ENCODE measurements at places on chromosomes 1 and 21.

- no peak for DNase-seq
Observed at GRCh38 chr21:43884861-43885417, 19.9 kb downstream of the AGPAT3 start.

DNA sequence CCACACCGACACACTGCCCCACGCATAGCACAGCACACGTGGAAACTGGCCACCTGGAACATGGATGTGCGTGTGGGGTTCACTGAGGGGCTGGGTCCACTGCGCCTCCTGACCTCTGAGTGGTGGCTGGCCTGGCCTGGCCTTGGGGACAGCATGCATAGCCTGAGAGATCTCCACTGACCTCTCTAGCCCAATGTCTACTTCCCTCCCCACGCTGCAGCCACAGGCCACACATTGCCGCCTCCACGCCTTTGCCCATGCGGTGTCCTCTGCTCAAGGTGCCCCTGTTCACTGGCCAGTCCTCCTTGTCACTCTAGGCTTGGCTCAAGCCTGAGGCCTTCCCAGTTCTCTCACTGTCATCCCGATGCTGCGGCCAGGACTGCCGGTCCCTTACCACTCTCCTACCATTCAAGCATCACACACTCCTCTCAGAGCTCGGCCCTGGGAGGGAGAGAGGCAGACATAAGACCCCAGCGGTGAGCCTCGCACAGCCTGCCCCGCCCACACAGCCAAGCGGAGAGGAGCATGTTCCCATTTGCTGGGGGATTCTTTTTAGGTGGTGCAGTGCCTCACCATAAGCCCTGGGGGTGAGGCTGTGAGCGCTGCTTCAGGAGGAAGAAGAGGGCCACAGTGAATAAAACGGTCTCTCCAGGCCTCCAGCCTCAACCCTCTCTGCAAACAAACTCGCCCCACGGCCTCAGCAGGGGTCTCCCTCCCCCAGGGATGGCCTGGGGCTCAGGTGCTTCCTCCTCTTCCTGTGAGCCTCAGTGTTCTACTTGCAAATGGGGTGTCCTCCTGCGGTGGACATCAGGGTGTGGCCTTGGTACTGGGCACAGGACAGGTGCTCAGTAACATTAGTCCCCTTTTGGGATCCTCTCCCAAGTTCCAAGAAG is 80.8 kb downstream of the DMRTB1 start:
- DNase-seq = no peak

DNA sequence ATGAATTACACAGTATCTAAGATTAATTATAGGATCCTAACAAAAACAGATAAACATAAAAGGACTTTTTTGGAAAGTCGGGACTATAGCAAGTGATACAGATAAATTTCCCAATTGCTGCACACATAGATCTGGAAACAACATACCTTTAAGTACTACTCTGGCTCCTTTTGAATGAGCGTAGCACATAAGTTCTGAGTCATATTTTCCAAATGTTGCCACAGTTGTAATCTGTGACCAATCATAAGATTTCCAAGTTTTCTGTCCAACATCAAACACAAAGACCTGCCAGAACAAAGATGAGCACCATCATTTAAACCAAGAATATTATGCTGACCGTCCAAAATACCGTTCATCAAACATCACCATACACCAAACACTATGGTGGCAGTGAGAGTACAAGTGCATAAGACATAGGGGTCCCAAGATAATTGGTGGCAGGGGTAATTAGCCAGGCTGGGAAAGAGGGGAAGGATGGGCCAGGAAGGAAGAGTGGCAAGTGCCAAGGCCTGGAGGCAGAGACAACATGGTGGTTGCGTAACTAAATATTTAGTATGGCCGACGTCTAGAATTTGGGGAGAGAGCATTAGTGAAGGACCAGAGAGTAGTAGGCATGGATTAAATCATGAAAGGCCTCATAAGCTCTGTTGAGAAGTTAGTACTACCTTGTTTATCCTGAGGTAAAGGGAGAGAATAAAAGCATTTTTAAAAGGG is 3.6 kb downstream of the CTBS start:
- DNase-seq = no peak

DNA sequence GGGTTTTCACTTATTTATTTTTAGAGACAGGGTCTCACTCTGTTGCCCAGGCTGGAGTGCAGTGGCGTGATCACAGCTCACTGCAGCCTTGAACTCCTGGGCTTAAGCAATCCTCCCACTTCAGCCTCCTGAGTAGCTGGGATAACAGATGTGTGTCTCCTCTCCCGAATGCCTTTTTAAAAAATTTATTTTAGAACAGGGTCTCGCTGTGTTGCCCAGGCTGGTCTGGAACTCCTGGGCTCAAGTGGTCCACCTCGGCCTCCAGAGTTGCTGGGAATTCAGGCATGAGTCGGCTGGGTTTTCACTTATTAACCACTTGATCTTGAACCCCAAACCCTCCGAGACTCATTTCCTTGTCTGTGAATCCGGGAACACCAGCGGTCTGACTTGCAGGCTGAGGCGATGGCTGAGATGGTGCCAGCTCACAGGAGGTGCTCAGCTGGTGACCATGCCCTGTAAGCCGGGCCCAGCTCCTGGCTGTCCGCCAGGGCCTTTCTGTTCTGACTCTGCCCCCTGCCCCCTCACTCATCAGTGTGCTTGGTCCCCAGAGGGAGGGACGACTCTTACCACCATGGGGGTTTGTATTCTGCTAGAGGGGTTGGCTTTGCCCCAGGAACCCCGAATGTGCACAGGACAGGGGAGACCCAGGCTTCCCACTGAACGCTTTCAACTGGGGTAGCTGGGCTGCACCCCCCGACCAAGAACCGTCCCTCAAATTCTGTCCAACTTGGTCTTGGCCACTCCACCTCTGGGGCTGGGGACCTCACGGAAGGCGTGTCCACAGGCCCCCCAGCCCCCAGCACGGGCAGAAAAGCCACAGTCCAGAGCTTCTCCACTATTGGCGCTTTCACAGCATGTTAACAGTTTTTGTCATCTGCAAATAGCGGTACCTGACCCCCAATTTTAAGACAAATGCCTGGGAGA is 22.5 kb downstream of the MMEL1 start:
- DNase-seq = no peak

GRCh38 chr1:43068911-43069310 is 103.2 kb downstream of the EBNA1BP2 start:
- no peak for DNase-seq

- DNase-seq = no peak
Observed at GRCh38 chr1:212908971-212909370, 41.4 kb upstream of the VASH2 start.

DNA sequence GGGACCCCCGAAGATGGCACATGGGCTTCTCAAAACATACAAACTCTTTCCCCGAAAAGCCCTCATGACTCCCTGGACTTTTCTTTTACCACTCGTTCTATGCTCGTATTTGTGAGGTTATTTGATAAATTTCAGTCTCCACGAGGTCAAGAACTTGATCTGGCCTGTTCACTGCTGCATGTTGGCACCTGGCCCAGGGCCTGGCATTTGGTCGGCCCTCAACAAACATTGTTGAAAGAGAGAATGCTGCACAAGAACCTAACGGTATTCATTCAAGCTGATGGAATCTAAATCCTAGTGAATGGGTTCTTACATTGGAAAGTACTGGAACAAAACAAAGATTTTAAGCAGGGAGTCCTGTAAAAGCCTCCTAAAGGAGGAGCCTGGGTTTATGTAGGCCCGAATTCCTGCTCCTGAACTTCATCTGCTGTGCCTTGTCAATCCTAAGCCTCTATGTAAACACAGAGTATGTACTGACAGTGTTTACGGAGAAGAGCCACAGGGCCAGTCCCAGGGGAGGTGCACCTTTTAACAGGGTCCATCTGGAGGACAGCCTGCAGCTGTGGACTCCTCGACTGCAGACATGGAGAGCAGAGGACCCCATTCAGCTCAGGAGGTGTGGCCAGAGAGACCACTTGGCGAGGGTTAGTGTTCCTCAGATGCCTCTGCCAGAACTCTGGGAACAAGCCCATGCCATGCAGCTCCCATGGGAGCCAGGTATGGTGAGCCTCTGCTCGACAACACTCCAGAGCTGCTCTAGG is 46.9 kb downstream of the L1TD1 start:
- DNase-seq = no peak

GRCh38 chr1:28449904-28450303 is 55.9 kb upstream of the RCC1 start:
- peak; percentile 49 for DNase-seq

GRCh38 chr1:2871246-2871815 is 69.8 kb upstream of the TTC34 start:
- no peak for DNase-seq

- DNase-seq = peak; percentile 76
Observed at GRCh38 chr1:6205849-6206519, at the start of gene RNF207. Gene RNF207, plus strand, starts transcription at chr1:6206119. Its CDS starts 417 bp downstream, at chr1:6206536.

- no peak for DNase-seq
Observed at GRCh38 chr1:154756793-154757548, 113.1 kb downstream of the KCNN3 start.

GRCh38 chr1:175220853-175221556 is 28.4 kb upstream of the KIAA0040 start:
- no peak for DNase-seq

DNA sequence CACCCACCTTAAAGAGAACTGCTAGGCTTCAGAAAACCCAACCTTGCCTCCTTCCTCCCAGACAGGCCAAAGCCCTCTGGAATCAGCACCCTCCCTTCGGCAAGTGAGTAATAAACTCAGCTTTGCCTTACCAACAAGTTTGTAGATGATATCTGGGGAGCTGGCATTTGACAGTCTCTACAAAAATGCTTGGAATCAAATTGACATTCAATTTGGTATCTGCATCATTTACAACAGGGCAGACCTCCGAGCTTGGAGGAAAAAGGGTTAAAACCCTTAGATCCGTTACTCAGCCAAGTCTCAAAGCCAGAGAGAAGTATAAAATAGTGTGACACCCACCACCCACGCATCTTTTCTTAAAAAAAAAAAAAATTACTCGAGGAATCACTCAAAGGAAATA is 149.3 kb upstream of the EDN2 start:
- no peak for DNase-seq

GRCh38 chr1:244361764-244362473 is 89.8 kb downstream of the ADSS2 start:
- no peak for DNase-seq

GRCh38 chr1:94936861-94937620 is 10.1 kb upstream of the CNN3 start:
- DNase-seq = no peak

DNA sequence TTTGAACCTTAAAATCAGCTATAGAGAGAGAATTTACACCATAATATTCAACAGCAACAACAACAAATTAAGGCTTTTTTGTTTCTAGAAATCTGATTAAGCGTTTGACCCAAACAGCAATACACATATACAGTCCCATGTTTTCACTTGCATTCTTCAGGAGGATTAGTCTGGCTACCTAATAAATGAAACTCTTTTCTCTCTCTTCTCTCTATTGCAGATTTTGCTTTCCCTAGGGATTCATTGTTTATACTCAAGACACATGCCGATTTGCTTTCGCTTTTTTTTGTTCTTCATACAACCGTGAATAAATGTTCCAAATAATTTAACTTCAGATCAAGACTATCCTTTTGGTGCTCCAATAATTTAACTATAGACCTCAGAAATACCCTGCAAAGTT is 162.4 kb upstream of the PTBP2 start:
- DNase-seq = no peak

DNA sequence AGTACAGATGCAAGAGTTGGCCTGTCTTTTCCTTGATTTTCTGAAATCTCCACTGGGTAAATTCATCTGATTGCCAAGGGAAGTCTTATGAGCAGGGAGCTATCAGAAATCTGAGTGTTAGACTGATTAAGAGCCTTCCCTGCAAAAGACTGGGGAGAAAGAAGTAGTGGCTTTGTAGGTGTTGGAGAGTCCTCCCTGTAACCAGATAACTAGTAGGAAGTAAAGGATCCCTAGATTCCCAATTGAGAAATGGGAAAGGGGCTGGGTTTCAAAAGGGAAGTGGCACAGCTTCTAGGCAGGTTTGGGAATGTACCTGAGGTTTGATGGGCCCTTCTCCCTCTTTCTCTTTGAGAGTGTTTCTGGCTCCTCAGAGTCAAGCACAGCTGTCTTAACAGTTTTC is 2.1 kb downstream of the TLCD4 start:
- no peak for DNase-seq

DNA sequence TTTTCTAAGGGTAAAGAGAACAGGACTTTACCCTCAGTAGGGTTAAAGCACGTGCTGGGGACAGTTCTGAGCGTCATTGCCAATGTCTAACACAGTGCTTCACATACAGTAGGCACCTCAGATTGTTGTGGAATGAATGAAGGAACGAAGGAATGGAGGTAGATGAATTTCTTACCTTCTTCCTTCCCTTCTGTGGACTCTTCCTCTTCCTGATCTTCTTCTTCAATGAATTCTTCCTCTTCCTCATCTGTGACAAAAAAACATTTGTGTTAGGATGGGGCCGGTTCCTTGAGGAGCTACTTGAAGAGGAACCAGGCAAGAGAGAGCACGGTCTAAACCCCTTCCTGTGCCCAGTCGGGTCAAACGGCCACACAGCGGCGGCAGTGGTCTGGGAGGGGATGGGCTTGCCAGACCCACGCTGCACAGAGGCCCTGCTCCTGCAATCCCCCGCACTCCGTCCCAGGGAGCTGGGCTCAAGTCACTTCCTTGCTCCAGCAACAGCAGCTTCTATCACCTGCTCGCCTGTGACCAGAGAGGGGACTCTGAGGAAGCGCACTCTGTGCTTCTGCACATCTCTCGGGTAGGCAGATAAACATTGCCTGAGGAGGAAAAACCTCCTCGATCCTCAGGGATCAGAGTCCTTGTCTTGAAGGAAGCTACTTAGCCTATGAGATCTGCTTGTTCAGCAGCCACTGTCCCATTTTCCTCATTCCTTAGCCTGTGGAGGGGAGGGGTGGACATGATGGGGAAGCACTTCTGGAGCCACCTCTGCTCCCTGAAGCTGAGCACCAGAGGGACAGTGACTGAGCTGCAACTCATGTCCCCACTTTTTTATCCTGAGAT is 8.0 kb upstream of the SLC30A2 start:
- DNase-seq = no peak

DNA sequence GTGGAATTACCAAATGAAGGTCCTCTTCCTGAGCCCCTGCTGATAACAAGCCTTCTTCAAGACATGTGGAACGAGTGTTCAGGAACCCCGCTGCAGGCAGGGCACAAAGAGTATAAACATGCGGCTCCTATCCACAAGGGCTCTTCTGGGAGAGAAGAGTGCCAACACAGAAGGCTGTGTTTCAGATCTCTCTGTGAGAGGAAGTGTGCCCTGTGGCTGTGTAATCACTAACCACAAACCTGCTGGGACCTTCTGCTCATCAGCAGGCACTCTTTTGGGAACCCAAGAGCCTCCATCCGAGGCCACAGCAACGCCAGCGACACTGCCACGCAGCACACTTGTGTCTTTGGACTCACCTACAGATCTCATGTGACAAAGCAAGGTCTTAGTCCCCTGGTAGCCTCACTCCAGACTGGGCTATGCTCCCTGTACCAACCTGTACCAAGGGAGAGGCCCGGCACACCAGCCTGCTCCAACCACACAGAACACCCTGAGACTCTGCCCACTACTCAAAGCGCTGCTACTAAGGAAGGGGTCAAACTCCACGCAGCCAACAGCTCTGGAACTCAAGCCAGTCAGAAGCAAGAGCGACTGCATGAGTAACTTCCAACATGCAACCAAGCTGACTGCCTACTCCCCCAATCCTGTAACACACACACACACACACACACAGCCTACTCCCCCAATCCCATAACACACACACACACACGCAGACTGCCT is 7.8 kb downstream of the PTTG1IP start:
- DNase-seq = no peak
